ENCODE measurements at places on chromosomes 11 and 22.

GRCh38 chr22:50140615-50141014 is 29.9 kb upstream of the PANX2 start:
- no peak for DNase-seq

DNA sequence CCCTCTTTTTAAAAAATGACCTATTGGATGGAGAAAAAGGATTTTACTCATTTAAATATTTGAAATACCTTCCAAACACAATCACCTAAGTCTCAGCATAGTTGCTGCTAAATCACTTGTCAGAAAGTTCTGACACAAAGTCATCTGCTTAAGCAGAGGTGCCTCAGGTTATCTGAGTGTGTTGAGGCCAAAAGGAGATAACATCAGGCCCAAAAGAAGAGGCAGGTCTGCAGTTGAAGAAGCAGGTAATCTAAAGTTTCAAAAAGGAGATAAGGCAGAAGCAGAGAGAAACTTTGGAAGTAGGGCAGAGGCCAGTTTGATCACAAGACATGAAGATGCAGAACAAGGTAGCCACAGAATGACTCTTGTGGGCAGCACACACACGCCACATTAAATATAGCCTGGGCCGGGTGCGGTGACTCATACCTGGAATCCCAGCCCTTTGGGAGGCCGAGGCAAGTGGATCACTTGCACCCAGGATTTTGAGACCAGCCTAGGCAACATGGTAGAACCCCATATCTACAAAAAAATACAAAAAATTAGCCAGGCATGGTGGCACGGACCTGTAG is 175.7 kb upstream of the API5 start:
- no peak for DNase-seq

- DNase-seq = no peak
These were observed 20.3 kb downstream of the SPTBN2 start for GRCh38 chr11:66708701-66709100.

DNA sequence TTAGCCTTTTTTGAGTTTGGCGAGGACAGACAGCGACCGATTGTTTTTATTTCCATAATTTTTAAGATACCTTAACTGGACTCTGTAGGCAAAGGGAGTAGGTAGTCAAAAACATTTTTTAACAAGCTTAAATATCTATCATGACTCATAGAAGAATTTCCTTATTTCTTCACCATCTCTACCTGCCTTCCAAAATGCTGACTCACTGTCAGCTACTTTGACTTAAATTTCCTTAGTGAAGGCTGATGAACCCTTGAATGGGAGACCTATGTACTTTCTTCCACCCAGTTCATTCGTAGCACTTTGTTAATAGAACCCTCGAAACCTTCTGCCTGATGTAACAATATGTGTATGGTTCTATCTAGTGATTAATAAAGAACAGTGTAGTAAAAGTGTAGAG is 1.1 kb upstream of the MTMR2 start:
- DNase-seq = no peak

GRCh38 chr11:77413850-77414460 is 59.9 kb downstream of the PAK1 start:
- DNase-seq = no peak

GRCh38 chr11:16911186-16911585 is 103.0 kb downstream of the PLEKHA7 start:
- DNase-seq = no peak

GRCh38 chr22:28857288-28857687 is 26.1 kb upstream of the ZNRF3 start:
- no peak for DNase-seq

DNA sequence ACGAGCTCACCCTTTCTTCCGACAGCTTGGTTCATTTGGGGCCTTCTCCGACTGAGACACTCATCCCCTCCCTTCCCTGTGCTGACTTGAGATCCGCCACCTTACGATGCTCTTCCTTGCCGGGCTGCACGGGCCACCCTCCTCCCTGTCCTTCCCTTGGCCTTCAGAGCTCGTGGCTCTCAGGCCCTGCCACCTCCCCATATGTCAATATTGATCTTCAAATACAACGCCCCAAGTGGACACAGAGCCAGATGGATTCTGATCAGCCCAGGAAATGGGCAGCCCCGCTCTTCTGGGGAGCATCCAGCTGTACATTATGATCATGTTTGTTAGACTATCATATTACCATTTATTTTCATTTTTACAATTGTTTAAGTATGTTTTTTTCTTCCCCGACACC is 812.8 kb downstream of the TBC1D22A start:
- no peak for DNase-seq

DNA sequence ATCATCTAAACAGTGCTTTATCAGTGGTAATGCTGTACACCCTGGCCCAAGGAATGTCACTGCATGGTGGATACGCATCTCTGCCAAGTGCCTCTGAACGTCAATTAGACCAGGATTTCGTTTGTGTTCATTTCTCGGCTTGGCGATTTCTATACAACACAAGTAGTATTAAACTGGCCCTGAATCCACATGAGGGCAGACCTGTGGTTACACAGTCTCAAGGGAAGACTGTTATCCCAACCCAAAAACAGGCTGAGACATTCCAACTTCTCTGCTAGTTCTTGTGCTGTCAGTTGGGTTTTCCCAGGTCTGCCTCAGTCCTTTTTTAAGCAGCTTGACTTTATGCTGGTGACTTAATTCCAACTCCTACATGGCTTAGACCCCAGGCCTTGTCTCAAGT is 58.1 kb downstream of the HIRA start:
- no peak for DNase-seq

GRCh38 chr22:47059701-47060161 is 297.3 kb downstream of the TBC1D22A start:
- no peak for DNase-seq

DNA sequence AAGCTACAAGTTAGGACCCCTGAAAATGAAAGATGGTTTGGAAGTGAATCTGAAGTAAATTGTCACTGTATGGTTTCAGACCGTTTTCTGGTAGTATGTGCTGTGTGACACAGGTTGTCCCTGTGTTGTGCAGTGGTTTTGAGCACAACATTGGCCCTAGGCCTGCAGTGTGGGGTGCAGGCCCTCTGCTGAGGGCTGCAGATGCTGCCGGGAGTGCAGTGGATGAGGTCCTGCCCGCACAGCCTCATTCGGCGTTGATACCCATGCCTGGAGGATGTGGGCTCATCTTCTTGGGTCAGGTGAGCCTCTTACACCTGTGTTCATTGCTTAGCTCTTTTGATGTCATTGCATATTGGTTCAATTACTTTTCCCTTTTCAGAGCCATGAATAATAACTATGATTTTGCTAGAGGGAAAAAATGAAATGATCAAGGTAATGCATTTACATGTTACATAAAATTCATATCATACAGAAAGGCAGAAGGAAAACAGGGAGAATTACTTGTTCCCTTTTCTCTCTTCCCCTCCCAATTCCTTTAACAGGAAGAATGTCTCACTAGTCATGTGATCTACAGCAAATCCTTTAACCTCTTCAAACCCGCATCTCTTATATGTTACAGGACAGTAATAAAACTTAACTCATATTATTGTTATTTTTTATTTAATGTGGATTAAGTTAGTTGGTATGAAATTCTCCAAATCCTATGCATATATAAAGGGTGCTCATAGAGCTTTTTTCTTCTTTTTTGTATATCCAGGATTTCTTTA is 48.7 kb downstream of the PTPRJ start:
- DNase-seq = no peak

- DNase-seq = no peak
These were observed 499.8 kb upstream of the CHORDC1 start for GRCh38 chr11:90722552-90723190.

DNA sequence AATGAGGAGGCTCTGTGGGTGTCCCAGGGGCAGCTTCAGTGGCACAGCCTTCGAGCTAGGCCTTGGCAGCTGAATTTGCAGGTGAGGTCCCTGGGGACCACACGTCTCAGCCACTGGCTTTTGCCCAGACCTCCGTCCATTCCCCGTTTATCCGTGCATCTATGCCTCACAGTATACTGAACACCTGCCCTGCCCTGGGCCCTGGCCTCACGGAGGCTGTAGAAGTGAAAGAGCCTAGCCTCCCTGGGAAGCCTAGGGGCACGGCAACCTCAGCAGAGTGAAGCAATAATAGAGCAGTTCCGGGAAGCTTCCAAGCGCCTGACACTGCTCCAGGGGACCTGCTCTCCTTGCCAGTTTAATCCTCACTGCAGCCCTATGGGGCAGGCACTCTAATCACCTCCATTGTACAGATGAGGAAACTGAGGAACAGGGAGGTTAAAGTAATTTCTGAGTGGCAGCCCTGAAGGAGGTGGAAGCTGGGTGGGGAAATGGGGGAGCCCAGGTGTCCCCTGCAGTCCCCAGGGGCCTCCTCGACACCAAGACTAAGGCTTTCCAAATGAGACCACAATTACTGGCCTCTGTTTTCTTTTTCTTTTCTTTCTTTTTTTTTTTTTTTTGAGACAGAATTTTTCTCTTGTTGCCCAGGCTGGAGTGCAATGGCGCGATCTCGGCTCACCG is 2.7 kb upstream of the NFAM1 start:
- DNase-seq = no peak

DNA sequence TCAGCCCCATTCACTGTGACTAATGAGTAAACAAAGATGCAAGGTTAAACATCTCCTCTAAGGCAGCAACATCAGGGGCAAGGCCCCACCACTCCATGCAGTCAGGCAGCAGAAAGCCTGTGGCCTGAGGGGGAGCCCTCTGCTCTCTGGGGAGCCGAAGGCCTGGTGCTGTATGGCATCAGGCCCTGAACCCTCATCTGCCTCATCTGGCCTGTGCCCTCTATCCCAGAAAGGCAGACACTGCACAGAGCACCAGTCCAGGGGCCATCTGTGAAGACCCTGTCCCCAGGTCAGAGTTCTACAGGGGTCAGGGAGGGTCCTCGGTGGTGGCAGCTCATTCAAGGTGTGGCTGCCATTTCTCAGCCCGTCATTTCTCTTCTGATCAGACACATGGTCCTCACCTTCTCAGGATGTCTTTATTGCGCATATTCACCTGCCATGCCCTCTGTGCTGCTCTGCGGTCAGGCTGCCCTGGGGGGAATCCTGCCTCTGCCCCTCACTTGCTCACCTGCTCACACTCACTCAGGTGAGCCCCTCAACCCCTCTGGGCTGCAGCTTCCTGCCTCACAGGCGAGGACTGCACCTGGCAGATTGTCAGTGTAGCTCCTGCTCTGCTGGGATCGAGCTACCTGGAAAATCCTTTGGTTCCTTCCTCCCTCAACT is 103.1 kb upstream of the PITPNB start:
- no peak for DNase-seq

DNA sequence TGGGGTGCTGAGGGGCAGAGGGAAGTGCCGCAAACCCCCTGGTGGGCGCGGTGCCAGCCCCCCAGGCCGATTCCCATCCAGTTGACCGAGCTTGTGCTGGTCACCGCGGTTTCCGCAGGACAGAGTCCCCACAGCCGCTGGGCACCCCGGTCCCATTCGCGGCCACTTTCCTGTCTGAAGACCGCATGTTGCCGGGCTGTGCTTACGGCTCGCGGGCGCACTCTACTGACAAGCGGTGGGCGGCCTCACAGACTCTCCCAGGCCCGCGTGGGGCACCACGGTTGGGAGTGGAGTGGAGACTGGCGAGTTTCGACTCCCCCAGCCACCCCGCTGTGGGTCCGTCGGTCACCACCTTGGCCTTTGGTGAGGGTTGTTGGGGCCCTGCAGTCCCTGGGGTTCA is 648 bp upstream of the H19 start:
- no peak for DNase-seq

DNA sequence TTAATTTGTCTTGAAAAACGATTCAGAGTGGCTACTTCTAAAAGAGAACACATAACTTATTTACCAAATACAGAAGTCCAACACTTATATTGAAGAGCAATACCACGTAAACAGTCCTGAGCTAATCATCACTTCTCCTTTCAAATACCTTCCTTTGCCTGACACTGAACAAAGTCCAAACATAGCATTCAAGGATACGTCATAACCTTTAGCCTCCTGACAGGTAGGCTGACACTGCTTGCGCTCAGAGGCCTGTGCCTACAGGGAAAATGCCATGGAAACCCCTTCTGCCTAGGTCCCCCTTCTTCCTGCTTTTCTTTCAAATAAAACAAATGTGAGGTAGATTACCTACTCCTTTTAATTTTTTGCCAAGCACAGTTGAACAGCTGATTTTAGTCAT is 510.0 kb downstream of the INSC start:
- no peak for DNase-seq

- no peak for DNase-seq
These were observed 358.0 kb downstream of the DLG2 start for GRCh38 chr11:85269109-85269508.

GRCh38 chr11:109512249-109512648 is 90.3 kb downstream of the C11orf87 start:
- no peak for DNase-seq

All from globus pallidus (tissue), 1 donor.